Activated CD8-positive, alpha-beta memory T cell treated with anti-CD3 and anti-CD28 coated beads for 24 hours (primary cell): ENCODE measurements at places on chromosomes 3 and 15.

- DNase-seq, result no peak
Measured at GRCh38 chr15:83372434-83372891, 74.7 kb upstream of the SH3GL3 start.

DNA sequence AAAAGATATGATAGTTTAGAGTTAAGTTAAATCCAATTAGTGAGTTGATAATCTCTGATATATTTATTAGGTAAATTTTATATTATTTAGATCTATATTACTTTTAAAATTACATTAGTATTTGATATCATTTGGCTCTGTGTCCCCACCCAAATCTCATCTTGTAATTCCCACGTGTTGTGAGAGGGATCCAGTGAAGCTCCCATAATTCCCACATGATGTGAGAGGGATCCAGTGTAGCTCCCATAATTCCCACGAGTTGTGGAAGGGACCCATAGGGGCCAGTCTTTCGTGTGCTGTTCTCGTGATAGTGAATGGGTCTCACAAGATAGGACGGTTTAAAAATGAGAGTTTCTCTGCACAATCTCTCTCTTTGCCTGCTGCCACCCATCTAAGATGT lies 1183.6 kb downstream of the NSUN3 start:
- no peak for DNase-seq

DNA sequence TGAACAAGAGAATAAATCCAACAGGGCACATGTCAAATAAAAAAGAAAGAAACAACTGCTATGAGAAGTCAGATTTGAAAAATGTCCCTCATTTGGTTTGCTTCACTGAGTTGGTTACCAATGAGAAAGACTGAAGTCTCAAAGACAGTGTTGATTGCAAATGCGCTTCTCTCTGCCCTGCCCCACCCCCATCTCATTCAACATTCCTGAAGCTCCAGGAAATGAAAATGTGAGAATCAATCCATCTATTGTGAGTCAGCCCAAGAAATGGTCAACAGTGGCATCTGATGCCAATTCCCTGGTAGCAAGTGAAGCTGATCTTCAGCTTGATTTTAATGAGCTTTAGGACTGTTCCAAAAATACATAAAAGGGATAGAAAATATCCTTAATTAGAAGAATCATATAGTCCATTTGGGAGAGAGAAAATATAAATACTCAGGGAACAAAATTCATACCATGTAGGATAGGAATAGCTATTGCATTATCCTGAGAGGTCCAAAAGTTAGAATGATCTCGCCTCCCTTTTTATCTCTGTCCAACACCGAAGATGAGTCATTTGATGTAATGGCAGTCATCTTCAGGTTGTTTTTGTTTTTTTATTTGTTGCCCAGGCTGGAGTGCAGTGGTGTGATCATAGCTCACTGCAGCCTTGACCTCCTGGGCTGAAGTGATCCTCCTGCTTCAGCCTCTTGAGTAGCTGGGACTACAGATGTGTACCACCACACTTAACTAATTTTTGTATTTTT lies 200.3 kb upstream of the UMPS start:
- no peak for DNase-seq

GRCh38 chr15:29005931-29006330 lies 120.2 kb downstream of the APBA2 start:
- no peak for DNase-seq

DNA sequence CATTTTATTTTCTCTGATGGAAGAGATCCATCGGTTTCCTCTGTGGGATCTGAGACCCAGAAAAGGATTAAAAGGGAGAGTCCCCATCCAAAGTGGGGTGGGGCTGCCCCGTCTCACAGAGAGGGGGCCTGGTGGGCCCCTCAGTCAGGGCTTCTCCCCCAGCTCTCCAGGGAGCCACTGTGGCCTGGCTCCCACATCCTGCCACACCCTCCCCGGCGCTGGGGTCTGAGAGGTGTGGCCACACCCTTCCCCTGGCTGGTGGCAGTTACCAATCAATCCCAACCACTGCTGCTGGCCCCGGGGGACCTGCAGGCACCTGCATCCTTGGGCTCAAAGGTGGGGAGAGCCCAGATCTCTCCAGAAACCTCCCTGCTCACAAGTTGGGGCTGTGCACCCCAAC lies 161.8 kb upstream of the IQSEC1 start:
- no peak for DNase-seq

DNA sequence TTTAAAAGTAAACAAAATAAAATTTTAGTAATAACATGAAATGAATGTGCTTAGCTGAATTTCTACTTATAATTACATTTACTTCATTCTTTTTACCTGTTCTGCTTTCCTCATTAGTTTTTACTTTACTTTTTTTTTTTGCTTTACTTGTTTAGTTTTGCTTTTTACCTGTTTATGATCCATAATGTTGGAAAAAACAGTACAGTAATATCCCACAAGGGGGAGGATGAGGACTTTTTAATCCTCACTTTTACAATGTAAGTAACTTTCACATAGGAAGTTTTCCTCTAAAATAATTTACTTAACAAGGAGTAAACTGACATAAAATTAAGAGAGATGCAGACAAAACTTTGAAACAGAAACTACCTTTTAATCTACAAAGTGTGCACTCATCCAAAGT lies 268.7 kb downstream of the TBC1D5 start:
- DNase-seq, result no peak

DNA sequence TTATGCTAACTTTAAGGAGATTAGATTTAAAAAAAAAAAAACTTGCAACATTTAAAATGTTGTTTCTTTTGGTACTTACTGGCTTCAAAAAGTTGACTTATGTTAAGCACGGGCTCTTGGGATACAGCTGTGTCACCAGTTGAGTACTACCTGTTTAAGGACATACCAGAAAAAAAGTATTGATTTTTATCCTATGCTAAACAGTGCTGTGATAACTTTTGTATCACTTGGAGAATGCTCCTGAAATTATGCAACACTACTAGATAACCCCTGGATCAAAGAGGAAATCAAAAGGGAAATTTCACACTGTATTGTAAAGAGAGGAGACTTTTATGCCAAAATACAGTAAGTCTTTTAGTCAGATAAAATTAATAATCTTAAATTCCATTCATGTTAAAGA lies 77.7 kb downstream of the SLMAP start:
- no peak for DNase-seq

GRCh38 chr3:65619888-65620287 lies 418.8 kb downstream of the MAGI1 start:
- DNase-seq, result no peak

DNA sequence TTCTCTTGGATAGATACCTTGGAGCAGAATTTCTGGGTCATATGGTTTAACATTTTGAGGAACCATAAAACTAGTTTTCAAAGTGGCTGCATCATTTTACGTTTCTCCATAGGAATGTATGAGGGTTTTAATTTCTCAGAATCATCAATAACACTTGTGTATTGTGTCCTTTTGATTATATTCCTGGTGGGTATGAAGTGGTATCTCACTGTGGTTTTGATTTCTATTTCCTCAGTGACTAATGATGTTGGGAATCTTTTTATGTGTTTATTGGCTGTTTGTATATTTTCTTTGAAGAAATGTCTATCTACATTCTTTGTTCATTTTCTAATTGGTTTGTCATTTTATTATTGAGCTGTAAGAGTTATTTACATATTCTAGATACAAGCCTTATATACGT lies 28.8 kb downstream of the CDIN1 start:
- DNase-seq, result no peak

GRCh38 chr3:42746455-42747450 lies 26.3 kb downstream of the CCDC13 start:
- peak; percentile 32 for DNase-seq

DNA sequence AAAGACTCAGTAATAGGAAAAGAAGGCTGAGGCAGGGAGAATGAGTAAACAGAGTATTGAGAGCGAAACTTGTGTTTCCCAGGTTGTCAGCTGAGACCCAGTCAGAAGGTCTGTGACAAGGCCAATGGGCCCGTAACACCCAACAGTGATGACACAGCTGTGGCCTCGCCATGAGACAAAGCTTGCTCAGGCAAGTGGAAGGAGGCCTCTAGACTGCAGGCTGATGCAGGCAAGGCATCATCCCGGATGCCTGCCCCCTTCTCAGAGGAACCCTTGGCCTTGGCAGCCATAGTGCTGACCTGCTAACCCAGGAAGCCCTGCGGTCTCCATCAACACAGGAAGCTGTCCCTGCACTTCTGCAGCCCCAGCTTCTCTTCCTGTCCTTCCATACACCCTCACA lies 15.4 kb downstream of the RAB6B start:
- DNase-seq, result peak; percentile 52

GRCh38 chr3:108133858-108134554 lies 43.2 kb upstream of the CD47 start:
- no peak for DNase-seq

GRCh38 chr15:69385831-69386230 lies 28.3 kb upstream of the KIF23 start:
- no peak for DNase-seq

DNA sequence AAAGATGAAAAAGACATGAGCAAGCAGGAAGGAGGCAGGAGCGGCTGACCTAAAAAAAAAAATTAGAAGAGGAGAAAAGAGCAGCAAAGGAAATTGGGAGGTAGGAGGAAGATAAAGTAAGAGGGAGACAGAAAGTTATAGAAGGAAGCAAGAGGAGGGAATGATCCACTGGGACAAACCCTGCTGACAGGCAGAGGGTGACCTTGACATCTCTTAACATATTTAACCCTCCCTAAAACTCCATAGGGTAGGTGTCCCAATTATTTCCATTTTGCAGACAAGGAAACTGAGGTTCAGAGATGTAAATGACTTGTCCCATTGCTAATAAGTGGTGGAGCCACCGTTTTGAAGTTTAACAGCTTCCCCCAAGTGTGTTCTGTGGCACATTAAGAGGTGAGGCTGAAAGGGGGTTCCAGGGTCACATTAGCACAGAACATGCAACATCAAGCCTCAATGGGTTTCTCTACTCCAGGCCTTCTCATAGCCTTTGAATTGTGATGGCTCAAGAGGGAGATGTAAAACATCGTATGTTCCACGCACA lies 37.4 kb upstream of the PRICKLE2 start:
- no peak for DNase-seq

DNA sequence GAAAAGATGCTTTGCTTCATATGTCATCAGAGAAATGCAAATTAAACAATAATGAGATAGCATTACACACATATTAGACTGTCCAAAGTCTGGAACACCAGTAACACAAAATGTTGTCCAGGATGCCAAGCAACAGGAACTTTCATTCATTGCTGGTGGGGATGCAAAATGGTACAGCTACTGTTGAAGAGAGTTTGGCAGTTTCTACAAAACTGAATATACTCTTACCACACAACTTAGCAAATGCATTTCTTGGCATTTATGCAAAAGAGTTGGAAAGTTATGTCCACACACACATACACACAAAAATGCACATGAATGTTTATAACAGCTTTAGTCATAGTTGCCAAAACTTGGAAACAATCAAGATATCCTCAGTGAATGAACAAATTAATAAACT lies 195.2 kb upstream of the MME start:
- DNase-seq, result no peak

DNA sequence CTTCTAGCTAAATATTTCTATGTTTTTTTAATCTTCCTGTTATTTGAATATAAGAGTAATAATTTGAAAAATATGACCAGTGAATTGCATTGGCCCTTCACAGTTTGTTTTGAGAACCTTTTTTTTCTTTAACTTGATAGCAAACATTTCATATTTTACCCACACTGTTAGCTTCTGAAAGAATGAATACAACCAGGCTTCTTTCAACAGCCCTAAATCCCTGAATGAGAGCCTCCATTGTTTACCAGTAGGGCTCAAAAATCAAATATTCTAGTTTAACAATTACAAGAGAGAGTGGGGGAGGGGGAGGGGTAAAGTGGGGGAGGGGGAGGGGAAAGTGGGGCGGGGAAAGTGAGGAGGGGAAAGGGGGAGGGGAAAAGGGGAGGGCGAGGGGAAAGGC lies 14.5 kb upstream of the TOP2B start:
- no peak for DNase-seq

- no peak for DNase-seq
Measured at GRCh38 chr3:30644615-30645014, 38.2 kb downstream of the TGFBR2 start.

- no peak for DNase-seq
Measured at GRCh38 chr3:157631478-157631877, 128.3 kb upstream of the VEPH1 start.

GRCh38 chr15:89654301-89654761 lies 936 bp downstream of the KIF7 start:
- no peak for DNase-seq

GRCh38 chr3:149390294-149390693 lies 12.8 kb upstream of the TM4SF1 start:
- no peak for DNase-seq

DNA sequence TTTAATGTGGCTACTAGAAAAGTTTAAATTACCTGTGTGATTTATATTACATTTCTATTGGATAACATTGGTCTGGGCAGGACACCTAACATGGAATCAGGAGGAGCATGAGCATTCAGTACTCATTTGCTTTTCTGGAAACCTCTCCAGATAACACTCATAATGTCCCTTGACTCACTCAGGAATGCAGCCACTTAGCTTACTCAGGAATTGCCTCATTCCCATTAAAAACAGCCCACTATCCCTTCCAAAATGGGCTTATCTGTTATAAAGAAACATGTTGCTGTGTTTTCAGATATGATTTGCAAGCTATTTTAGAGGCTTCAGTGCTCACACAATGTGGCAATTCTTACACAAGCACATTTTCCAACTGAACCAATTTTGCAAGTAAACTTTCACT lies 17.1 kb downstream of the GBE1 start:
- no peak for DNase-seq

DNA sequence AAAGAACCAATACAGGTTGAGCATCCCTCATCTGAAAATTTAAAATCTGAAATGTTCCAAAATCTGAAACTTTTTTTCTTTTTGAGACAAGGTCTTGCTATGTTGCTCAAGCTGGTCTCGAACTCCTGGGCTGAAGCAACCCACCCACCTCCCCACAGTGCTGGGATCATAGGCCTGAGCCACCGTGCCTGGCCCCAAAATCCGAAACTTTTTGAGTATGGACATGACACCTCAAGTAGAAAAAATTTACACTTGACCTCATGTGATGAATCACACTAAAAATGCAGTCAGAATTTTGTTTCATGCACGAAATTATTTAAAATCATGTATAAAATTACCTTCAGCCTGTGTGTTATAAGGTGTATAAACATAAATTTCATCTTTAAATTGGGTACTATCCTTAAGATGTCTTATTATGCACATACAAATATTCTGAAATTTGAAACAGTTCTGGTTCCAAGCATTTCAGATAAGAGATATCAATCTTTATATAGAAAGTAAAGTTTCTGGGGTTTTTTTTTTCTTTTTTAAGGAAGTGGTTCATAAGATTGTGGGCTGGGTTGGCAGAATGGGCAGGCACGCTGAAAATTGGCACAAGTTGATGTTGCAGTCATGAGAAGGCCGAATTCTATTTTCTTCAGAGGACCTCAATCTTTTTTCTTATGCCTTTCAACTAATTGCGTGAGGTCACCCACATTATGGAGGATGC lies 72.5 kb downstream of the SPRED1 start:
- DNase-seq, result no peak

- no peak for DNase-seq
Measured at GRCh38 chr15:48581219-48581618, 64.3 kb downstream of the FBN1 start.

DNA sequence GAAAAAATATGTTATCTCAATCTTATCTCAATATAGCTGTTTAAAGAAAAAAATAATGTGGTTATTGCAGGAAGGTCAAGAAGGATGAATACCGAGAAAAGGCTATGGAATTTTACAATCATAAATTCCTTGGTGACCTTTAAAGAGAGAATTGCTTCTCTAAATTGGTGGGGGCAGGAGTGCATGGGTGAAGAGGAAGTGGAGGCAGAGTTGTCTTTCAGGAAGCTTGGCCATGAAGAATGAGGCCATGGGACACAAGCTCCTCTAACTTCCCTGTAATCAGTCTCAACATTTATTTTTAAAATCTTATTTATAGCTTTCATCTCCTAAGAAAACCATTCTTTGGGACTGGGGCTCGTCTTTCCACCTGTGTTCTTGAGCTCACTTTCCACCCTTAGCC lies 22.4 kb upstream of the ALDH1A2 start:
- DNase-seq, result no peak
